ENCODE measurements at places on chromosomes 11 and 22. TPM values are rescaled to one million over a fixed set of nuclear protein-coding genes. Genes with fewer than 3 reads are reported as not detected.

DNA sequence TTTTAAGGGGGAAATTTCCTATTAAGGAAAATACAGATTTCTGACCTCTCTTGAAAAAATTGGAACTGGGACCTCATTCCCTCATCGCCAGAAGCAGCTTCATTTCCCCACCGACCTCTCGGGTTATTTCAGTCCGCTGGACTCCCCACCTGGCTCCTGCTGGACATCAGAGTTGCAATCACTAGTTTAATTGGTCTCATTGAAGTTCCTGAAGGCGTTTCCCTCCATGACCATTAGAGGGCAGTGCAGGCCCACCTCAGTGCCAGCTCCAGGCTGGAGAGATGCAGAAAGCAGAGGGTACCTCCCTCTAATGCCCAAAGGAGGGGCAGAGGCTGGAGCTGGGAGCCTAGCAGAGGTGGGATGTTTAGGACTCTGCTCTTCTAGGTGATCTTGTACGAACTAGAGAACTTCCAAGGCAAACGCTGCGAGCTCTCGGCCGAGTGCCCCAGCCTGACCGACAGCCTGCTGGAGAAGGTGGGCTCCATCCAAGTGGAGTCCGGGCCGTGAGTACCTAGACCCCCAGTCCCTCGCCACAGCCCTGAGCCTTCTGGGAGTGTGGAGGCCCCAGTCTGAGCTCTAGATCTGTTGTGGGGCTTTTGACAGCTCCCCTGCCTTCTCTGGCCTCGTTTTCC is 2.7 kb downstream of the CRYBB3 start:
- H3K27me3 ChIP-seq = no peaks in the 10 kb centered on the region
- no peaks in the 10 kb centered on the region for H3K4me1 ChIP-seq
- no peak overlapping the region for H3K4me3 ChIP-seq

DNA sequence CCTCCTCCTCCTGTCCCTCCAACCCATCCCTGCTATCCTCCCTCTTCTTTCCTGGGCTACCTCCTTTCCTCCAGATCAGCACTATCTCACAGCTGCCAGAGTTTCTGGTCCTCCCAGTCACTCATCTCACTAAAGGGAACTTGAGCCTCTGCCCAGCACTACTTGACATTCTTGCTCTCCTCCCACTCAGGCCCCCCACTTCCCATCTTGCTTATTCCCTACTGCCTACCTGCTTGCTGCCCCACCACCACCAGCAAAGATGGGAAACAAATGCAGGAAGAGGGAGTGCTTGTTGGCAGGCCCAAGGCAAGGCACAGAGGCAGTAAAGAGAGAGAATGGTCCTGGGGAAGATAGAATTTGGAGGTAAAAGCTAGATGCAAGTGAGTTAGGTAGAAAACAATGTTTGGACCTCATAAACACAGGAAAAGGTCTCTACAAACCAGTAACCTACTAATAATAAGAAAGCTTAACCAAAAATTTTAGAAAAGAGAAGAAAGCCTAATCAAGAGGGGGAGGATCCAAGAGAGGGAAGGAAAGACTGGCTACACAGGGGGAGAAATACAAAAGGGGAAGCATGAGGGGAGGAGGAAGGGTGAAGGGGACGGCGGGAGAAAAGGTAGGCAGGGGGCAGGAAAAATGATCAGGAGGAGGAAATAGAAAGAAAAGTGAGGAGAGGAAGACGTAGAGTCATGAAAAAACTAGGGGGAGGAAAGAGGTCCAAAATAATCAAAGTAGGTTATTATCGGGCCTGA is 63.6 kb downstream of the PAK1 start:
- no peak overlapping the region for H3K27ac ChIP-seq
- H3K4me3 ChIP-seq = no peak overlapping the region
- peaks cover 8% of the 10 kb centered on the region for H3K4me1 ChIP-seq
- H3K36me3 ChIP-seq = no peaks in the 10 kb centered on the region
- DNase-seq = no peak

Gene C22orf31
- not detected for total RNA-seq

DNA sequence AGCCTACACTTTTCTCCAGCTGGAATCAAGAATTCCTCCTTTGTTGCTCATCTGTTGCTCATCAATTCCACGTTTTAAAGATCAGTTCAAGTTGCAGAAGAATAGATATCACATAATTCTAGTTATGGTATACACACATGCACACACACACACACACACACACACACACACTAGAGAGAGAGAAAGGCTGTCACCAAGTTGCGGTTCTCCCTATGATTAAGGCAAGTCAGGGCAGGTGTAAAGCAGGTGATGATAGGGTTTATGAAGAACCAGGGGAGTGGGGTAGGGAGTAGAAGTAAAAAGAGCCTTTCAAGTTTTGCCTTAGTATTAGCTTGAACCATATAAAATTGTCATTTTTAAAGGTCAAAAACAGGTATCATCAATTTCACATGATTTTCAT is 31.7 kb upstream of the TMPRSS4 start:
- no peaks in the 10 kb centered on the region for H3K27me3 ChIP-seq
- H3K27ac ChIP-seq = no peak overlapping the region
- H3K4me3 ChIP-seq = no peak overlapping the region
- DNase-seq = no peak
- H3K4me1 ChIP-seq = no peaks in the 10 kb centered on the region

DNA sequence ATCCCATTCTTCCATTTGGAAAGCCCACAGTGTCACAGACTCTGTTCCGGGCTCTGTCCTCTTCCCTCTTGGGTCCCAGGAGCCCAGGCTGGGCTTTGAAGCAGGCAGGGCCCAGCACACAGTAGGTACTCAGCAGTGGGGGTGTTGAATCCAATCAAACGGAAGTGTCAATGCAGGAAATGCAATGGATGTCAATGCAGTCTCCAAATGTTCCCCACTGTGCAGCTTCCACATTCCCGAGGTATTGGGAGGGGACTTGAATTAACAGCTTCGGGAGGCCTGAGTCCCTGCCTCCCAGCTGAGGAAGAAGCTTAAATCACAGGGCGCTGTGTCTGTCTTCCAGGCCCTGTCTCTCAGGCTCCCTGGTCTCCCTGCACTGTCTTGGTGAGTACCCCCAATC is 21.8 kb upstream of the SMIM35 start:
- no peaks in the 10 kb centered on the region for H3K27me3 ChIP-seq
- no peak overlapping the region for H3K27ac ChIP-seq
- H3K4me1 ChIP-seq = no peaks in the 10 kb centered on the region
- no peak overlapping the region for H3K4me3 ChIP-seq
- no peaks in the 10 kb centered on the region for H3K36me3 ChIP-seq
- DNase-seq = no peak

- no peaks in the 10 kb centered on the region for H3K36me3 ChIP-seq
- no peak overlapping the region for H3K4me3 ChIP-seq
- H3K27ac ChIP-seq = no peak overlapping the region
- DNase-seq = no peak
Measured at GRCh38 chr11:120708511-120709183, 197.1 kb downstream of the GRIK4 start.

DNA sequence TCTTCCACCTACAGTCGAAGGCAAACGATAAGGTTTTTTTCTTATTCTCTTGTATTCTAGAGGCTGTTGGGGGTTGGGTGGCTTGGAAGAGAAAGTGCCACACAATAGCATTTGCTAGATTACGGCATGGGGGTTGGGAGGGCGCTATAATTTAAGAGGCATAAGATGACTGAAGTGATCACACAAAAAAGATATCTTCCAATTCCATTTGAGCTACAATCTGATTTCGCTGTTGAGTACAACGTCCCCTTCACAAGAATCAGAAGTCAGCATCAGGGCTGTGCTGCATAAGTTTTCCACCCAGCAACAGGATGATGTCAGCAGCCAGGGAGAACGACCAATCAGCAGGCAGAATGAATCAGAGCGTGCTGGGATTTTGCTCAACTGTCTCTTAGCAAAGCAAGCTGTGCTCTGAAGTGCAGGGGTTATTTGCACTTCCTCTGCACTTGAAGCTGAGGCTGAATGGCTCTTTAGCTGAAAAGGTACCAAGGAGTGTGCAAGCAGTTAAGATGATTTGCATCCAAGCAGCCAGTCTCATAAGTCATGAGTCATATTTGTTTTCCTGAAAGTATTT is 23.2 kb upstream of the SESN3 start:
- H3K36me3 ChIP-seq = no peaks in the 10 kb centered on the region
- peak overlapping the region; percentile 26 for H3K4me3 ChIP-seq
- no peaks in the 10 kb centered on the region for H3K27me3 ChIP-seq
- no peaks in the 10 kb centered on the region for H3K4me1 ChIP-seq
- peak; percentile 91 for DNase-seq

DNA sequence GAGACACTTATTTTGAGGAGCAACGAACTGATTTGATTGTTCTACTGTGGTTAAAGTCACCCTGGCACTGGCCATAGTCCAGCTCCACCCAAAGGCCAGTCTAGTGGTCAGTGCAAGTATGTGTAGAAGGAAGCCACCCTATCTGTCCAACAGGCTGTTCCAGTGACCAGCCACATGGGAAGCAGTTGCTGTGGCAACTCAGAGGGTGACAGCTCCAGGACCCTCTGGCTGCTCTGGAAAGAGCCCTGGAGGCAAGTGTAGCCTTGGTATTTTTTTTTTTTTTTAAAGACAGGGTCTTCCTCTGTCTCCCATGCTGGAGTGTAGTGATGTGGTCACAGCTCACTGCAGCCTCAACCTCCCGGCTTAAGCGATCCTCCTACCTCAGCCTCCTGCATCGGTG is 27.8 kb downstream of the LMO1 start:
- no peak for DNase-seq
- no peak overlapping the region for H3K4me3 ChIP-seq
- no peaks in the 10 kb centered on the region for H3K36me3 ChIP-seq
- H3K4me1 ChIP-seq = peaks cover 5% of the 10 kb centered on the region
- no peak overlapping the region for H3K27ac ChIP-seq
- no peaks in the 10 kb centered on the region for H3K27me3 ChIP-seq

All from right atrium auricular region (tissue), 2 donors.